ENCODE measurements at places on chromosomes 5 and 9.

GRCh38 chr5:130213607-130214006, 309.3 kb downstream of the CHSY3 start:
- DNase-seq = no peak

DNA sequence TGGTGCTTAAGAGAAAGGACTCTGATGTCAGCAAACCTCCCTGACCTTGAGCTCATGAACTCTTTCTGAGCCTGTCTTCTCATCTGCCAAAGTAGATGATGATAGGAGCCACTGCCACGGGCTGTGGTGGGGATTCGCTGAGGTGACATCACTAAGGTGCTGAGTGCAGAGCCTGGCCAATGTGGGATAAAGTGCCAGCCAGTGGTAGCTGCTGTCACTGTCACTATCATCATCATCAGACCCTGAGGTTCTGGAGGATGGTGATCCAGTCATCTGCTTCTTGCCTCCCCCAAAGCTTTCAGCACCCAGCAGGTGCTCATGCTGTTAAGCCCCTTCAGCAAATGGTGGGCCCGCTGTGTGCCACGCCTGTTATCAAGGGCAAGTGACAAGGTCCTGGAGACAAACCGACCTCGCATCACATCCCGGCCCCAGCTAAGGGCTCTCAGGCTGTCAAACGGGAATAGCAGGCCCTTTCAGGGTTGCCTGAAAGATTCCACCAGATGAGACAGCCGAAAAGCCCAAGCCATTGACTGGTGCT, 6.4 kb downstream of the FPGS start:
- DNase-seq = no peak

- no peak for DNase-seq
These were observed 409.7 kb upstream of the PIK3R1 start for GRCh38 chr5:67805666-67806348.

DNA sequence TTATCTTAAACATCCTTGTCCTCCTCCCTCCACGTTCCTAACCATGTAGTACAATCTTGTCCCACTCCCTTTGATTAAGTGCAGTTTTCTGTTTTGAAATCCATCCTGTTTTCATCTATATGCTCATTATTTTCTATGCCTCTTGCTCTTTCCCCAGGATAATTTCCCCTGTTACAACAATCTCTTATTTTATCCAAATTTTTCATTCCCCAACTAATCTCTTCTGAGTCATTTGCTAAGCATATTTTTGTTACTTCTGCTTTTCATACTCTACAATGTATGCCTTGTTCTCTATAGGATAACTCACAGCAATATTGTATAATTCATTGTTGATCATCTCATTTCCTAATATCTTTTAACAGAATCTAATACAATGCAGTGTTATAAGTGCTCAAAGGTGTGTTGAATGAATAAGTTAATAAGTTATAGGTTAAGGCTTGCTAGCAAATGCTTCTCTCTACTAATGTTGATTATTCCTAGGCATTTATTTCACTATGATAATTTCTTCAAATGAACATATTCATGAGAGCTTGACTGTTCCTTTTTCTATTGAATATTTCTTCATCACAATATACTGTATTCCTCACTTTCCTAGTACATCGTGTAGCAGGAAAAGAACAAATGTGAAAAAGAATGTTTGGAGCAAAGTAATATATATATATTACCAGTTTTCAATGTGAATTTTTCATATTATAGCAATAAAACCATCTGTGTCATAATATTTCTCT, 1.5 kb downstream of the OMD start:
- no peak for DNase-seq

- DNase-seq = no peak
These were observed 4.1 kb downstream of the CCDC69 start for GRCh38 chr5:151219789-151220188.

- no peak for DNase-seq
These were observed 108.3 kb upstream of the FCN2 start for GRCh38 chr9:134772331-134772730.

Data from C1 segment of cervical spinal cord (tissue), 14 donors.